Frontal cortex (tissue), 4 donors: ENCODE measurements at places on chromosomes 5 and 9. TPM values are rescaled to one million over a fixed set of nuclear protein-coding genes. Genes with fewer than 3 reads are reported as not detected.
A peak's percentile ranks its signal among the peaks of the same experiment; 100 is the strongest.

DNA sequence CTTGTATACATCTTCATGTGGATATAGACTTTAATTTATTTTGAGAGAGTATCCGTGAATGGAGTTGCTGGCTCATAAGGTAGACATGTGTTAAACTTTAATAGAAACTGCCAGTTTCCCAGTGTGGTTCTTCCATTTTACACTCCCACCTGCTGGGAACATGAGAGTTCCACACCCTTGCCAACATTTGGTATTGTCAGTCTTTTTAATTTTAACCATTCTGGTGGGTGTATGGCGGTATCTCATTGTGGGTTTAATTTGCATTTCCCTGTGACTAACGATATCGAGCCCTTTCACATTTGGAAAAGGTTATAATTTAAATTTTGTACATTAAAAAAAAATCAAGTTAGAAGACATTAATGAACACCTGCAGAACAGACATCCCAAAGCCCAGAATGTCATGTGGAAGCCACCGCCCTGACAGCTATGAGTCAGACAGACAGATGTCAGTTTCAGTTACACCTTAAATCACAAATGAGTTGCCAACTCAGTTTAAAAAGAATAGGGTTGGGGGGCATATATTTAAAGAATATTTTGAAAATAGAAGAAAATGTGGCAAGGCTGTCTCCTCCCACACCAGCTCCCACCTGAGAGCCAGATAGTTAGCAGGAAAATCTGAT, 36.9 kb downstream of the ANKRD33B start:
- no peak for DNase-seq

GRCh38 chr5:93299681-93300308, 281.2 kb downstream of the NR2F1-AS1 start:
- DNase-seq = no peak

DNA sequence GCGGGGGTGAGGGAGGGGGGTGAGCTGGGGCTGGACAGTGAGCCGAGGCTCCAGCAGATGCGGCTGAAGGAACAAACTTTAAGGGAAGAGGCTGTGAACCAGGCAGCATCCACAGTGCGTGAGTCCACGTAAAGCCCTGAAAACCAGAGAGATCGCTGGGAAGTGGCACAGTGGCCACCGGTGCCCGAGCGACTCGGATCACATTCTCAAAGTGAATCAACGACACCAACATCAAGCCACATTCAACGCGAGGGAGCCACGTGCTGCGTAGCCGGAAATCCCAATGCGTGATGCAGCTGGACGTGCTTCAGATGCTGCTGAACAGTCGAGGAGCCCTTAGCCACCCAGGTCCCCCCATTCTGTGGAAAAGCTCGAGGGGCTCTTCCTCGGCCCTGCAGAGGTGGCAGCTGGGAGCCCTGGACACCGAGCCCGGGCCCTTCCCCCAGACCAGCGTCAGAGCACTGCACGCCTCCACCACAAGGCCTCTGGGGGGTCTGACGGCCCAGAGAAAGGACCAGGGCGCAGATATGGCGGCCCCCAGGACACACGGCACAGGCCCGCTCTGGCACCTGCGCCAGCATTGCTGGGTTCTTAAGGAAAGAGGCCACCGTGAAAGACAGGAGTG, 53.7 kb upstream of the EXOC3 start:
- DNase-seq = peak; percentile 6

GRCh38 chr9:3852545-3852944, 326.7 kb upstream of the RFX3 start:
- no peak for DNase-seq

GRCh38 chr9:136401173-136401922, 1.4 kb upstream of the SNAPC4 start:
- no peak for DNase-seq

SNCAIP gene
- 37.9 TPM for total RNA-seq

DNA sequence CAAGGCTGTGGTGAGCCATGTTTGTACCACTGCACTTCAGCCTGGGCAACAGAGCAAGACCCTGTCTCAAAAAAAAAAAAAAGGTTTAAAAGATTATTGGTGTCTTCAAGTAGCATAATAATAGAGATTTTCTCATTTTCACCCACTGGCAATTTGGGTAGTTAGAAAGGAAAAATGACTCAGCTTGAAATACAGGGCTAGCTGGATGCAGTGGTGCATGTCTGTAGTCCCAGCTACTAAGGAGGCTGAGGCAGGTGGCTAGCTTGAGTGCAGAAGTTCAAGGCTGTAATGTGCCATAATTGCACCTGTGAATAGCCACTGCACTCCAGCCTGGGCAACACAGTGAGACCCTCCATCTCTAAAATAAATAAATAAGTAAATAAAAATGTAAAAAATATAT, 111.1 kb downstream of the ARRDC3 start:
- no peak for DNase-seq

UGCG gene
- 83.2 TPM for total RNA-seq

DNA sequence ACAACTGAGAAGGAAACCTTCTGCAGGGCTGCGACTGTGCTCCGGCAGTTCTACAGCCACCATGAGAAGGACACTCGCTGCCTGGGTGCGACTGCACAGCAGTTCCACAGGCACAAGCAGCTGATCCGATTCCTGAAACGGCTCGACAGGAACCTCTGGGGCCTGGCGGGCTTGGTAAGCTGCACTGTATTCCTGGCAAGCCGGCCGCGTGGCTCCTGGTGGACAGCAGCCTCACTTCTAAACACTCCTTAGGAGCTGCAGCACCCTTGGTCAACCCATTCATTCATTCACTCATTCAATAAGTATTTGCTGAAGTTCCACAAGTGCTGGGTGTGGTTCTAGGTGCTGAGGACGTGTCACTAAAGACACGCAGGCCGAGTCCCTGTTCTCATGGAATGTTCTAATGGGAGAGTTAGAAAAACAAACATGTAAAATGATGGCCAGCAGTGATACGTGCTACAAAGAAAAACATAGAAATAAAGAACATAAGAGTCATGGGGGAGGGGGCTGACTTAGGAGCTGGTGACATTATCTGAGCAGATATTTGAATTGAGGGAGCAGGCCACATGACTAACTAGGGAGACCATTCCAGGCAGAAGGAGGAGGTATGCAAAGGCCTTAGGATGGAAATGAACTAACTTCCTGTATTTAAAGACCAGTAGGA, 6.1 kb downstream of the IL4 start:
- DNase-seq = no peak

FAT2 gene
- total RNA-seq = 3.3 TPM

DNA sequence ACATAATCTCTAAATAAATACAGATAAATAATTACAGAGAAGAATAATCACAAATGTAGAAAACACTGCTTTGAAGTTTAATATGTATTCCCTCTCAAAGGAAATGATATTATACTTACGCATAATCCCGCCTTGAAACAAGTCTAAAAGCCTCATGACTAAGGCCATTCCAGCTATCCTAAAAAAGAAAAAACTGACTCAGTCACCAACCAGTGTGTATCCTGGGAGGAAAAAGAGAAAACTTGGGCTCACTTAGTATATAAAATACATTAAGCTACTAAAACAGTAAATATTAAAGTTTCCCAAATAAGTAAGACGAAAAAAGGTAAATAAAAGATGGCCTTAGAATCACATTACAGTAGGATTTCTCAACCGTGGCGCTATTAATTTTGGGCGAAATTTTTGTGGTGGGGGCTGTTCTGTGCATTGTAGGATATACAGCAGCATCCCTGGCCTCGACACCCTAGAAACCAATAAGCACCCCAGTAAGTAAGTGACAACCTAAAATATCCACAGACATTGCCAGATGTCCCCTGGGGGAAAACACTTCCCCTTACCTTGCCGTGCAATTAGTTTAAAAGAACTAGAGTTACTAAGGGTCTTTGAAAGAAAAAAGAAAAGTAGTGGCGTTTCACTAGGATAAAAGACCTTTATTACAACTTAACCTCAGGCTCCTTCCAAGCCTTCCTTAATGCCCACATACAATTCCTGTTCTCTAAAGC, 1.1 kb downstream of the HSPA9 start:
- no peak for DNase-seq

GRCh38 chr5:17304282-17304681, 86.9 kb downstream of the BASP1 start:
- DNase-seq = no peak

ADAMTSL2 gene
- 2.4 TPM for total RNA-seq

GFPT2 gene
- 11.0 TPM for total RNA-seq

DNA sequence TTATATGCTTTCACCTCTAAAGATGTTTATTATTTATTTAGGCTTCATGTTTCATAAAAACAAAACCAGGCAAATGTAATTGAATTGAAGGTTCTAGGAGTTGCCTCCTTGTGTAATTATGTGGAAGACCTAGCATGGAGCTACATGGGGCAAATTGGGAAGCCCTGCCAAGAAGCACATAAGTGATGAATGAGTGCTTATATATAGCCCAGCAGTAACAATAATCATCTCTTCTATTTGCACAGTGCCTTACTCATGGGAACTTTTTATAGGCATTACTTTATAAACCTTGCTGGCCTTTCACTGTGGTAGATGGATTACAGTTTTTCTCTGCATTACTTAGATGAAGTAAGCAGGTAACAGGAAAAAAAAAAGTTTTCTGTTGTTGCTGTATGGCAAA, 40.0 kb upstream of the GRAMD2B start:
- DNase-seq = no peak

DNA sequence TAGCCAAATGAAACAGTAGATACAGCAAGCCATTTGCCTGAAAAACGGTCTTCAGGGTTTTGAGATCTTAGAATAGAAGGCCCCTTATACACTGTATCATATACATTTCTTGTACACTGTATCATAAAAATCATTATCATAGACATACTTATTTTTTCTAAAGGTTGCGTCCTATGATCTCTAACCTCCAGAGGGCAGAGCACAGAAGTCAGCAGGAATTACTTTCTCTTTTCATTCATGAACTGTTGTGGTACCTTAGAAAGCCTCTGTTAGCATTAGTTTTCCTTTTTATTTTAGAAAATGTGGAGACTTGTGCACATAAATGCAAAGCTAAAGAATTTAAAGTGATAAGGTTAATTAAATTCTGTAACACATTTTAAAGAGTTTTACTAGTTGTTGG, 115.4 kb downstream of the OXCT1 start:
- DNase-seq = no peak

WDR31 gene
- 2.4 TPM for total RNA-seq

GRCh38 chr5:58722160-58722559, 139.3 kb downstream of the RAB3C start:
- DNase-seq = no peak

- no peak for DNase-seq
Observed at GRCh38 chr9:124503713-124504529, 3.3 kb downstream of the NR5A1 start.

DNA sequence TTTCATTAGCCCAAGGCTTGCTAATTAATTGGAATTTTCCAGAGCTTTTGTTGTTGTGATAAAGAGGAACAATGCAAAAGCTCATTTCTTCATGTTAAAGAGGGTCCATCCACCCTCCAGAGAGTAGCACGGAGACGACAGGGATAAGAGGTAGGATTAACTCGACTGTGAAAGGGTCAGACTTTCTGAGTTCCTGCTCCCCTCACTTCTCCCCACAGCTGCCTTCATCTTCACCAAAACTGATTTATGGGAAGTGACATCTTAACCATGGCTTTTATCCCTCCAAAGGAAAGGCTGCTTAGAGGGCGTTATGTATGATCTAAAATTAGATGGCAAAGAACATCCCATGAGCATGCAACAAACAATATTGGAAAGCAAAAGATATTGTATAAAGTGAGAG, 135.5 kb downstream of the GLIS3 start:
- no peak for DNase-seq

DNA sequence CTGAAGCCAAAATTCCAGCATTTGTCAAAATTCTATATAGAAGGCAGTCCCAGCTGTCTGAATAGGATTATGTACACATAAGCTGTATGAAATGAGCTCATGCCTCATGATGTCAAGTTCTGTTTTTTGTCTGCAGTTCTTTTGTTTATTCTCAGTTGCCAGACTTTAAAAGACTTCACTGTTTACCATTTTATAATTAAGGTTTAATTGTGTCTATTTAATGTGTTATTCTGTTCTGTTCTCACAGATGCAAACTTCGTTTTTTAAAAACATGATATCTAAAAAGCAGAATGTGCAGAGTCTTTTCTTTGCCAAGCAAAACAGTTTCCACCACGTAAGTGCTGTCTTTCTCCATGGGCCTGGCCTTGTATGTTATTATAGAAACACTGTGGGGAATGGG, 31.1 kb downstream of the ERAP1 start:
- no peak for DNase-seq

GRCh38 chr5:159762921-159763320, 153.4 kb upstream of the ADRA1B start:
- DNase-seq = no peak
